ENCODE measurements at places on chromosomes 6 and 20. TPM values are rescaled to one million over a fixed set of nuclear protein-coding genes. Genes with fewer than 3 reads are reported as not detected.

GRCh38 chr6:113842165-113842564, 15.0 kb upstream of the MARCKS start:
- no peak for DNase-seq

GRCh38 chr6:75213732-75214131, 7.9 kb upstream of the COL12A1 start:
- no peak for DNase-seq

GRCh38 chr6:101066481-101066880, 185.4 kb upstream of the ASCC3 start:
- no peak for DNase-seq

- no peak for DNase-seq
Observed at GRCh38 chr20:24492698-24493097, 23.3 kb downstream of the SYNDIG1 start.

DNA sequence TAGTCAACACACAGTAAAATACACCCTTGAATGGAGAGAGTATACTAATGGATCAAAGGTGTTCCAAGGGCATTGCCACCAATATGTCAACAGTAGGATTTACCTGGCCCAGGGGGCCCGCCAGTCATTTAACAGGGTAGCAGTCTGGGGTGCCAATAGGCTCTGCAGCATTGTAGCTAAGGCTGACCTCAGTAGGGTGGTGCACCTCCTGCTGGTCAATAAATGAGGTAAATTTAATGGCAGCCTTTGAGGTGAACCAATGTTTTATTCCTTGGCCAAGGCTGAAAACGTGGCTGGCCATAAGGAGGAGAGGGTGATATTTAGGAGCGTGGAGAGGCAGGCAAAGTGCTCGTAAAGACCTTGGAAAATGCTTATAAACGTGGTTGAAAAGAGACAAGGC, 147.2 kb downstream of the RPS12 start:
- no peak for DNase-seq

- DNase-seq, result no peak
Observed at GRCh38 chr6:144283646-144284477, 1.3 kb upstream of the UTRN start.

DNA sequence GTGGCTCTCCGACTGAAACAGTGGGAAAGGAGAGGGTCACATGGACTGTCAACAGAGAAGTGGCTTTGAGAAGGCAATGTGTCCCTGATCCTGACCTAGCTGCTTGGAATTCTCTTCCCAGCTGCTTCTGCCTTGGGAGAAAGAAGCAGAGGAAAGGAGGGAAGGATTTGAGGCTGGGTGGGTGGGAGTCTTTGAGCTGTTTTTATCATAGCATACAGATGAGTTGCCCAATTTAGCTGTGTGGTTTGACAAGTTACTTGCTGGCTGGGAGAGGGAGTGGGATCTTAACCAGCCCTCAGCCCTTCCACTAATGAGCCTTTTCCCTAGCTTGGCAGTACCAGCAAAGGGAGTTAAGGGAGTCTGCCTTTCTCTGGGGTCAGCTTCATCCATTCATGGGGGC, 51.1 kb upstream of the MYL9 start:
- no peak for DNase-seq

DNA sequence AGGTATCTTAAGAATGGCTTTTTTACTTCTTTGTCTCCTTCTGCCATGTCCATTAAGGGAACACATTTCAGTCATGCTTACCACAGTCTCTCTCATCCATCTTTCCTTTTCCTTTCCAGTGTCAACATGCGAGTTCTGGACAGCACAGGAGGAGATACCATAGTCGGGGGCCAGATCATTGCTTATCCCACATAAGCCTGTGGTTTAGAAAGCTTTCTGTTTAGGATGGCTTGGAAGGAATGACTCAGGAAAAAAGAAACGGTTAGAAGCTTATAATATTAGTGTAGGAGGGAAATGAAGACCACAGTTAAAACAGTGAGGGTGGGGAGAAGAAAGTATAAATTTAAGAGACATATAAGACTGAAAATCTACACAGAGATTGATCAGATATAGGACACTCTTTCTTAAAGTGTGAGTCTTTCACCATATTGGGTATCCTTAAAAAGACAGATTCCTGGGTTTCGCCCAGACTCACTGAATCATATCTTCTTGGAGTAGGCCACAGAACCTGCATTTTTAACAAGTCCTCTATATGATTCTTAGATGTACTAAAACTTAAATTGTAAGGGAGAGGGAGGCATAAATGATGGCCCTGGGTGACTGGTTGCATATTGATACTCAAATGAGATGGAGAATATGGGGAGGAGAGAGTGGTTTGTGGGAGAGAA, 36.1 kb downstream of the DSE start:
- no peak for DNase-seq

DNA sequence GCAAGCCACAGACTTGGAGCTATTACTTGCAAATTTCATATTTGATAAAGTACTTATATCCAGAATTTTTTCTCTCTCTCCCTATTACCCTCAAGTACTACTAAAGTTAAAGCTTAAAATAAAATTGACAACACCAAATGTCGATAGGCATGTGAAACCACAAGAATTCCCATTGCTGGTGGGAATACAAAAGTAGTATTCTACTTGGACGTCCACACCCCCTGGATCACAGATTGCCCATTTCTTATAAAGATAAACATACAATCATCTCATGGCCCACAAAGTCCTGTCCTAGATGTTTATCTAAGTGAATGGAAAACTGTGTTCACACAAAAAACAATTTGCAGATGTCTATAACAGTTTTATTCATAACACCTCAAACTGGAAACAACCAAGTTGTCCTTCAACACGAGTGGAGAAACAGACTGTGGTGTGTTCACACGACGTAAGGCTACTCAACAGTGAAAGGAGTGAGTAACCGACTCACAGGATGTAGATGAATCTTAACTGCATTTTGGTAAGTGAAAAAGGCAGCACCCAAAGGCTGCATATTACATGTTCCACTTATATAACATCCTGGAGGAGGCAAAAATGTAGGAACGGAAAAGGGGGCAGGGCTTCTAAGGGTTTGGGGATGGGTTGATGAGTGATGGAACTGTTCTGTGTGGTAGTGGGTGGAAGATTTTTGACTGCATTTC, 297.4 kb downstream of the THBS2 start:
- DNase-seq, result no peak

Gene RBM24
- 5.4 TPM for total RNA-seq

Gene CFAP206
- total RNA-seq, result 1.4 TPM

Gene OOEP
- total RNA-seq, result not detected

Gene ZNF391
- 0.75 TPM for total RNA-seq

Gene C20orf141
- not detected for total RNA-seq

Gene PGC
- 0.53 TPM for total RNA-seq

Gene CFB
- 132 TPM for total RNA-seq

Gene IFT52
- total RNA-seq, result 15.2 TPM

Gene GPX5
- not detected for total RNA-seq

Data from ascending aorta (tissue), 2 donors.